Stomach (tissue), 19 donors: ENCODE measurements at places on chromosomes 7 and 10. TPM values are rescaled to one million over a fixed set of nuclear protein-coding genes. Genes with fewer than 3 reads are reported as not detected.

DNA sequence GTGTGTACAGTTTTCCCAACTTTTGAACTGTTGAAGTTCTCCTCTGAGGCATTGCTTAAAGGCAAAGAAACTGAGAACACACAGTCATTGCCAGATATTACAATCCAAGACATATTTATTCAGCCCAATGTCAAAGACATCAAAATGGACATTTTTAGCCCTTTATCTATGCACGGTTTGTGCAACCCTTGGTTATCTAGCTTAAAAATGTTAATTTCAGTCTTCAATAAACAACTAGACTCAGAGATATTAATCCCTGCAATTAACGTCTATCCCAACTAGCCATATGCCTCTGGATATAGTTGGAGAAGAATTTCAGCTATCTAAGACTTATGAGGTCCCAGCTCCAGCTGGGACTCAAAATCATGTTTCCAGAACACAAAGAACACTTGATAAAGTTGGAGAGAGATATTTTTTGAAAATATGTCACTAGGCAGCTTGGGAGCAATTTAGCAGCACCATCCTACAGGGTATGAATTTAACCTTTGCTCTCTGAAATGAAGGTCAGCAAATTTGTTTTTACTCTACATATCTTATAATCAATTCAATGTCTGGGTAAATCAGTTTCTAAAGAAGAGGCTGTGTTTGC, 357.0 kb downstream of the RNLS start:
- DNase-seq = peak; percentile 31

DNA sequence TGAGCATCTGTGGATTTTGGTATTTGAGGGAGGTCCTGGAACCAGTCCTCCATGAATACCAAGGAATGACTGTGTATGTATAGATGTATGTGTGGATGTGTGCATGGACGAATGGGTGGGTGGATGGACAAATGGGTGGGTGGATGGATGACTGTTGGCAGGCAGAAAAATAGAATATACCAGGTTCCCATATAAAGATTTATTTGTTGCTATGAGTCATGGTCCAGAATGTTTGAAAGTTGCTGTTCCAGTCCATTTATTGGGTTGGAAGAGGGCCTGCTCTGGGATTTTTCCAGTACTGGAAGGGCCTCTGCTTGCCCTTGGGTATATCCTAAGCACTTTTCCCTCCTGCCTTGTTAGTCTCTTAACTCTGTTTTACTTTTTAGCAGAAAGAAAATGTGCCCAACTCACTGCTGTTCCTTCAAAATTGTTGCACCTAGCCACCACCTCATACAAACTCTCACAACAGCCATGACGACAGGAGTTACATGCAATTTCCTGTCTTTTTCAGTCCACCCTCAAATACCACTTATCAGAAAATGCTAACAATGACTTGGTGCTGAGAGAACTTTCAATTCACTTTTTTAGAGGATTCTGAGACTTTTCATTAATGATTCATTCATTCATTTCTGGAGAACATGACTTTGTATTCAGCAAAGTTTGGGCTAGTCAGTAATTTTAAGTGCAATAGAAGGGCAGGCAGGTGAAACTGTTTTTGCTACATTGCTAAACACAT, 108.1 kb downstream of the EEPD1 start:
- DNase-seq = no peak

GRCh38 chr7:88104732-88105131, 115.1 kb downstream of the SRI start:
- no peak for DNase-seq

- no peak for DNase-seq
Observed at GRCh38 chr7:50214126-50214670, 90.3 kb upstream of the IKZF1 start.

DNA sequence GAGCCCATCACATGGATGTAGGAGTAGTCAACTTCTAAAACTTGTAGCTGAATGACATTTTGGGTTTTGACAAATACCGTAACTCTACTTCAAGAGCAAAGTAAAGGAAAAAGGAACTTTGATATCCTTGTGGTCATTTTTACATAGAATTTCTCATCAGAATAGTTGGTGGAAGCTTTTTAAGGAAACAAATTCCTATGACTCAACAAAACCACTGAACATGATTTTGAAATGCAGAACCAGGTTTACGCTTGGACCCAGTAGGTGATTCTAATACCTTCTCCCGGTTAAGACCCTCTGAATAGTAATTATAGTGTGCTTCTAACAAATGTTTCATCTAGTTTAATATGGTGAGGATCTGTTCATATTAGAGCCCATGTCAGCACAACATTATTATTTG, 307.8 kb downstream of the GPR37 start:
- DNase-seq = no peak

The PHYHIPL gene
- 0.61 TPM for polyA plus RNA-seq

The OR6V1 gene
- polyA plus RNA-seq = not detected
